ENCODE measurements at places on chromosomes 3 and 15. TPM values are rescaled to one million over a fixed set of nuclear protein-coding genes. Genes with fewer than 3 reads are reported as not detected.

The ARHGAP11A gene
- total RNA-seq: 75.8 TPM

The CCR9 gene
- not detected for total RNA-seq

The ABI3BP gene
- total RNA-seq: 0.61 TPM

The KBTBD13 gene
- total RNA-seq: 0.15 TPM

The SMAD3 gene
- 23.0 TPM for total RNA-seq

The MELTF gene
- total RNA-seq: 4.7 TPM

The VEPH1 gene
- not detected for total RNA-seq

The TRIM42 gene
- not detected for total RNA-seq

DNA sequence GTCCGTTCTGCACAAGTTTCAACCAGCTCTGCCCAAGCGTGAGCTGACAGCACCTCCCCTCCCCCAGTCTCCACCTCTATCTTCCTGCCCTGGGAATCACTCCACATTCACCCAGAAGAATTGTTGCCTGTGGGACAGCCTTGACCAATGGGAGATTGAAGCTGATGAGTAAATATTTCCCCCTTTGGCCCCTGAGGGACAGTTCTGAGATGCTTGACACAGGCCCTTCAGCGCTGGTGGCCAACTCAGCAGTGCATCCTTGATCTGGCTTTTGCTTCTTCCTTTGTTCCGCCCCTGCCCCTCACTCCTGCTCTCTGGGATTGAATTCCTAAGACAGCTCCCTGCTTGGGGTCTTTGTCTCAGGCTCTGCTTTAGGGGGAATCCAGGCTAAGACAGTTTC lies 13.1 kb upstream of the SKIC8 start:
- no peak overlapping the region for H3K4me3 ChIP-seq
- H3K27ac ChIP-seq: no peak overlapping the region
- peaks cover 6% of the 10 kb centered on the region for H3K4me1 ChIP-seq
- DNase-seq: no peak
- peaks cover 3% of the 10 kb centered on the region for H3K27me3 ChIP-seq

GRCh38 chr3:15040844-15041243 lies 24.3 kb downstream of the MRPS25 start:
- H3K4me3 ChIP-seq: no peak overlapping the region
- no peaks in the 10 kb centered on the region for H3K27me3 ChIP-seq
- peaks cover 52% of the 10 kb centered on the region for H3K36me3 ChIP-seq
- H3K4me1 ChIP-seq: no peaks in the 10 kb centered on the region

DNA sequence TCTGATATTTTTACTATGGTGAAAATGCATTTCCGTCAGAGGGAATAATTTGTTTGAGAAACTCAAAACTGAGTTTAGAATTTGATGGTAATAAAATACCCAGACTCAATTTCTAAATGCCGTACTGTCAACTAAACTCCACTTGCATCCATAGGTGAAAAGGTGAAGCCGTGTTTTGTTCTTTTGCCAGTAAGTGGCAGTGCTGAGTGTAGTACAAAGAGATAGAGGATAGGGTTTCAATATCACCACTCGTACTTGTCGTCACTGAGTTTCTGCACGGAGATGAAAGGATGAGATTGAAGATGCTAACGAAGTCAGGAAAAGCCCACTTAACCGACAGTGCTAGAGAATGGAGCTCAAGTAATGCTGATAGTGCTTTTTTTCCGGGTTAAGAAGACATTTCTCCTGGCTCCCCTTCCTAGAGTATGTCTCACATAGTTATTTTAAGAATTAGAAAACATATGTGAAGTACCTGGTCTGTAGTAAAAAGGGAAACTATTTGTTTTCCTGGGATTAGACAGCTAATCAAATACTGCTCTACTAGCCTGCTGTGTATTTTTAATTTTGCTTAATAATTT lies 345.1 kb downstream of the IL5RA start:
- peak; percentile 8 for DNase-seq
- no peaks in the 10 kb centered on the region for H3K4me1 ChIP-seq
- H3K27me3 ChIP-seq: no peaks in the 10 kb centered on the region
- H3K27ac ChIP-seq: no peak overlapping the region

DNA sequence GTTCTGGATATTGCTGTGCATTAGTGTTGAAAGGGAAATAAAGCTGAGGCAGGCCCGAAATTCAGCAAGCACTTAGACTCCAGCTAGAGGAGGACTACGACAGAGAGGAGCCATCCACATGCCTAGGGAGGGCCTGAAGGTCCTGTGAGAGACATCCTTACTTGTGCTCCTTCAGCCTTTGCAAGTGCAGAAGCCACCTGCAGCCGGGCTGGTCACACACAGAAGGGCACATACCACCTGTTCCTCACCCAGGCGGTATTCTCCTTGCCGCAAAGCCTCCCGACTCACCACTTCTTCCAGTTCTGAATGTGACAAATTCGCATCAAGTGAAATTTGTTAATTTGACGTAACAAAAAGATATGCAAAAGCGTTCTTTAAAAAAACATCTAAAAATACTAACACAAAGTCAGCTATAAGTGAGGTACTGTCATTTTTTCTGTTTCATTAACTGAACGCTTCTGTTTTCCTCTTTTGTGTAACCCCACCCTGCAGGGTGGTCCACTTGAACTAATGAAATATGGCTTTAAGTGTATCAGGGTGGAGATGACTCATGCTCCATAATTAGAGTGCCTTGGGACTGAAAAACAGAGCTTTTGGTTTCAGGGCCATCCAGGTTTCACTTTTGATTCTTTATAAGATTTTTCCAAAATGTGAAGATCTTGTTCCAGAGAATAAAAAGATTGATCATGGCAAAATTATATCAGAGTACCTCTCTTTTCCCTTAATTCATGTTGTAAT lies 467.9 kb upstream of the ATP11B start:
- H3K27me3 ChIP-seq: no peaks in the 10 kb centered on the region
- H3K36me3 ChIP-seq: no peaks in the 10 kb centered on the region
- H3K4me3 ChIP-seq: no peak overlapping the region
- H3K4me1 ChIP-seq: peaks cover 4% of the 10 kb centered on the region

GRCh38 chr15:38164507-38164906 lies 88.1 kb upstream of the SPRED1 start:
- no peak overlapping the region for H3K4me3 ChIP-seq
- no peak for DNase-seq
- no peaks in the 10 kb centered on the region for H3K27me3 ChIP-seq
- H3K36me3 ChIP-seq: no peaks in the 10 kb centered on the region
- H3K27ac ChIP-seq: no peak overlapping the region

GRCh38 chr15:83538682-83539081 lies 91.5 kb downstream of the SH3GL3 start:
- H3K4me1 ChIP-seq: no peaks in the 10 kb centered on the region
- no peak overlapping the region for H3K27ac ChIP-seq
- H3K27me3 ChIP-seq: 0 out of 2 replicates have a peak, but pooled peaks cover 3% of the 10 kb centered on the region
- no peak for DNase-seq
- H3K4me3 ChIP-seq: no peak overlapping the region

GRCh38 chr15:42150219-42150970 lies 6.0 kb downstream of the PLA2G4F start:
- DNase-seq: no peak
- H3K4me3 ChIP-seq: no peak overlapping the region
- H3K27ac ChIP-seq: no peak overlapping the region
- peaks cover 8% of the 10 kb centered on the region for H3K4me1 ChIP-seq

DNA sequence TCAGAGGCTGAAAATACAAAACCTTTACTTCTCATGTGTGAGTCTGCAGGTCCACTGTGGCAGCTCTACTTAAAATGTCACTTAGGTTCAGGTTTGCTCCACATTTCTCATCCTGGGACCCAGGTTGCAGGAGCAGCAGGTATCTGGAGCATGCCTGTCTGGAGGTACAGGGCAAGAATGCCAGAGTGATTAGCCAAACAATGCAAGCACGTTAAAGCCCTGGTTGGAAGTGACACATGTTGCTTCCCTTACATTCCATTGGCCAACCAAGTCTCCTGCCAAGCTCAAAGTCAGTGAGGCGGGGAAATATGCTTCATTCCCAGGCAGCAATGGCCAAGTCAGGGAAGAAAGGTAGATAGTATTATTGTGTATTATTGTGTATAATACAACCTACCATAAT lies 76.8 kb upstream of the ARL6 start:
- no peak overlapping the region for H3K27ac ChIP-seq
- H3K4me3 ChIP-seq: no peak overlapping the region
- no peak for DNase-seq

GRCh38 chr15:59516655-59517461 lies 78.9 kb downstream of the FAM81A start:
- no peaks in the 10 kb centered on the region for H3K27me3 ChIP-seq
- no peaks in the 10 kb centered on the region for H3K36me3 ChIP-seq

DNA sequence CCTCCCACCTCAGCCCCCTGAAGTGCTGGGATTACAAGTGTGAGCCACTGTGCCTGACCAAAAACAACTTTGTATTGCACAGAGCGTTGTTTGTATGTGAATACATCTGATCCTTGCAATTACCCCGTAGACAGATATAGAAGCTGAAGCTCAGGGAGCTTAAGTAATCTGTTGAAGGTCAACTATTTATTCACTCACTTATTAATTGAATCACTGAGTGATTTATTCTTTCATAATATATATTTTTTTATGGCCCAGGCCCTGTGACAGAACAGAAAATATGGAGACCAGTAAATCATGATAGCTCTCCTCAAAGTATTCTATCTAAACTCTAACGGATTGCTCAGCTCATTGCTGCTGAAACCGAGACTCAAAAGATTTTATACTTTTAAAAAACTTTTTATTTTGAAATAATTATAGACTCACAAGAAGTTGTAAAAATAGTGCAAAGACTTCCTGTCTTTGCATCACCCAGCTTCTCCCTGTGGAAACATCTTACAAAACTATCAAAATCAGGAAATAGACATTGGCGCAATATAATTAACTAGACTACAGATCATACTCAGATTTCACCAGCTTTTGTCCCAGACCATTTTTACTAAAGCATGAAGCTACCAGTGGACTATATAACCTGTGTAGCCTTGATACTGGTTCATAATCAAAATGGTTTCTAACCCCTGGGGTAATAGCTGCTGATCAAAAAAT lies 466.1 kb downstream of the PDCD6IP start:
- no peak overlapping the region for H3K27ac ChIP-seq
- no peaks in the 10 kb centered on the region for H3K36me3 ChIP-seq
- no peaks in the 10 kb centered on the region for H3K27me3 ChIP-seq
- no peak overlapping the region for H3K4me3 ChIP-seq
- no peaks in the 10 kb centered on the region for H3K4me1 ChIP-seq

DNA sequence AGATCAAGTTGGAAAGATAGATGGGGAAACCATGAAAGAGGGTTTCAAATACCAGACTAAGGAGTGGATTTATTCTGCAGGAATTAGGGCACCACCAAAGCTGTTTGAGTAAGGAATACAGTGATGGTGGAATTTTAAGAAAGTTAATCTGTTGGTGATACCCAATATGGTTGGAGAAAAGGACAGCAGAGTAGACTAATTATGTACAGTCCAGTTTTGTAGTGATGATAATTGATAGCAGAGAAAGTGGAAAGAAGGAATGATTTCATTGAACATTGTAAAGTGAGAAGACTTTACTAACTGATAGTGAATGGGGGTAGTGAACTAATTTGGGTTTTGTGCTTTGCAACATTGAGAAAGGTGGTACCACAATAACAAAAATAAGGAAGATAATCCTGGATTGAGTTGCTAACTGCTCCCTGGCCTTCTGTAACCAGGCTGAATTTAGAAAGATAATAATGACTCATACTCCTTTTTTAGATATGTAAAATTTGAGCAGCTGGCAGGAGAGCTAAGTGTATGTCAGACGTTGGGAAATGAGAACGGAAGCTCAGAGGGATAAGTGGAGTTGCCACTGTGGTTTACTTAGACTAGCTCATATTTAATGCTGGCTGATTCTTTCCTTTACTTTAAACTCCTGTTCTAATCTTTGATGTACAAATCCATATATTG lies 16.9 kb downstream of the TCAIM start:
- H3K4me3 ChIP-seq: no peak overlapping the region
- no peak overlapping the region for H3K27ac ChIP-seq
- peak; percentile 33 for DNase-seq
- no peaks in the 10 kb centered on the region for H3K36me3 ChIP-seq
- H3K27me3 ChIP-seq: no peaks in the 10 kb centered on the region

DNA sequence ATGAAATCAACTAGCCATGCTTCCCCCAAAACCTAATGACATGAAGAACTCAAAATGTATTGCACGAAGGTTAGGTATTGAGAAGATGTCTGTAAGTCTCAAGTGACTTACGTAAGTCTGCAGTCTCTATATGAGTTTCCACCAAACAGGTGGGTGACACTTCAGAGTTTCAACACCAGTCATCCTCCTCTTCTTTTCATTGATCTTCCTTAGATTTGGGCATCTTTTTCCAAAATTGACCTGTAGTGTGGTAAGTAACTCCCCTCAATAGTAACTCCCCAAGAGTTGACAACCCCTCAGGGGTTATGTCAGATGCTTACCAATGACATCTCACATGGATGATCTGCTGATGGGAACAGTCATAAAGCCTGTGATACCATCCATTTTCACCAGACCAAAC lies 46.1 kb downstream of the GPR176 start:
- H3K36me3 ChIP-seq: no peaks in the 10 kb centered on the region
- no peak overlapping the region for H3K27ac ChIP-seq
- H3K4me1 ChIP-seq: 0 out of 2 replicates have a peak, but pooled peaks cover 4% of the 10 kb centered on the region
- DNase-seq: no peak

DNA sequence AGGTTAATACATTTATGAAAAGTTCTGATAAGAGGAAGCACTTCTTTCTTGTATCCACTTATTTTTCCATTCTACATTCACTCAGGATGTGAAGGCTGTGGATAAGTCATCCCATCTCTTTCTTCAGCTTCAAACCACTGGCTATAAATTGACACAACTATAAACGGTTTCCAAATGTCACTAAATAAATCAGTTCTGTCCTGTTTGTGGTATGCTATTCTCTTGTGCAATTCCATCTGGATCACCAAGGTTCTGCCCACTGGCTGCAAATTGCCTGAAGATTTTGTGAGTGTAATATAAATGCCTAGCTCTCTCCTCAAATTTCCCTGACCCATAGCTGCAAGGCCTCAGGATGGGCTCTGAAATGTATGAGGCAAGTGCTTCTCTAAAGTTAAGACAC lies 7.1 kb upstream of the LMOD3 start:
- no peak for DNase-seq
- H3K36me3 ChIP-seq: no peaks in the 10 kb centered on the region
- H3K27ac ChIP-seq: no peak overlapping the region
- H3K4me3 ChIP-seq: no peak overlapping the region

DNA sequence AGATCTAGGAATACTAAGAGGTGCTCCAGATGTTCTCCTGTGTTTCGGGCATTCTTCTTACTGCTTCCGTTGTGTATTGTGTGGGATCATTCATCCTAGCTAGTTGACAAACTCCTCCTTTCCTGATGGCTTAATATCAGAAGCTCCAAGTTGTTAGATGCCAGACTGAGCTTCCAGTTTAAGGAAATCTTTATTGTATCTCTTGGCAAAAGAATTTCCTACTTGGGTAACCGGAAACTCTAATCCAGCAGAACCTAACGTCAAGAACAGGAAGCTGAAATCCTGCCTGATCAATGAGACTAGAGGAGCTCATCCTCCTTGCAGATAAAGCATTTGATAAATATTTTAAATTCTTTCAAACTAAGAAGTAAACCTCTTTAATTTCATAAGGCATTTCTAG lies 27.7 kb upstream of the MYH15 start:
- H3K27ac ChIP-seq: no peak overlapping the region
- H3K36me3 ChIP-seq: peaks cover 2% of the 10 kb centered on the region
- no peaks in the 10 kb centered on the region for H3K27me3 ChIP-seq
- no peak overlapping the region for H3K4me3 ChIP-seq
